GM23248 (cell line): ENCODE measurements at places on chromosomes 5 and 9. TPM values are rescaled to one million over a fixed set of nuclear protein-coding genes. Genes with fewer than 3 reads are reported as not detected.

SARDH gene
- 0.89 and 2.4 TPM in 2 replicates for total RNA-seq

GRCh38 chr5:44691802-44692201 lies 116.9 kb upstream of the MRPS30 start:
- no peaks in the 10 kb centered on the region for H3K4me1 ChIP-seq
- DNase-seq, result no peak
- H3K4me3 ChIP-seq, result no peak overlapping the region

DNA sequence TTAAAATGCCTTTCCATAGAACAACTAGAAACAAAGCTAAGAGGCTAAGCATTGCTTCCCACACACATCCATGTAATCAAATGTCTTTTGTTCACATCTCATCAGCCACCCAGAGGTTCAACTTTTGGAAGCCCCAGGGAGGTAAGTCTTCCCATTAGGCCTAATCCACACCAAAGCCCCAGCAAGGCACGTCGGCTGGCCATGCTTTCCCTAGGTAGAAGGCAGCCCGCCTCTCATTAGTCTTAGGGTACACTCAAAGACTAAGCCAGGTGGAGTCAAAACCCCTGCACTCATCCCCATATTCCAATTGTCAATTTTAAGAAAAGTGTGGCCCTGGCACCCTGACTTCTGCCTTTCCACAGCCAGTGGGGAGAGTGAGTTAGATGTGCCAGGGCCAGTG lies 87.9 kb downstream of the ATPSCKMT start:
- H3K27ac ChIP-seq, result no peak overlapping the region
- DNase-seq, result no peak
- peaks cover 9% of the 10 kb centered on the region; the same call in 1 of the 2 replicates for H3K27me3 ChIP-seq
- H3K4me3 ChIP-seq, result no peak overlapping the region

DNA sequence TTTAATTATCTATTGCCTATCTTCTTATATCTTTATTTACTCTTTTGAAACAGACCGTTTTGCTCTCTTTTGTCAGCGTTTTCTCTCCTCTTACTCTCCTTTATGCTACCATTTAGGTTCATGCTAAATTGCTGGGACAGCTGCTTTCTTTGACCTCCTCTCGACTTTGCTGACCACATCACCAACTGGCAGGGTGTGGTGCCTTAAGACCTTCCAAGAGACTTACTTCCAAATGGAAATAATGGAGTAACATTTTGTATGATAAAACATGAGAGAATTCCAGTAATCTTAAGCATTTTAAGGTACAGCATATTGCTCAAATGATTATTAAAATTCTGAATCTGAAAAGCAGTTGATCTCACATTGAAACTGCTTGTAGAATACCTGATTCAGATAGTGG lies 71.5 kb upstream of the MEF2C start:
- no peak overlapping the region for H3K4me3 ChIP-seq
- H3K4me1 ChIP-seq, result peaks cover 10% of the 10 kb centered on the region; the same call in 1 of the 2 replicates
- no peak overlapping the region for H3K27ac ChIP-seq
- no peaks in the 10 kb centered on the region for H3K36me3 ChIP-seq
- peak; percentile 26 for DNase-seq
- no peaks in the 10 kb centered on the region for H3K27me3 ChIP-seq

GRCh38 chr9:136567651-136568287 lies 21.9 kb upstream of the NOTCH1 start:
- H3K27me3 ChIP-seq, result no peaks in the 10 kb centered on the region
- H3K36me3 ChIP-seq, result no peaks in the 10 kb centered on the region
- DNase-seq, result peak; percentile 88

GRCh38 chr5:166602271-166602670 lies 1689.2 kb upstream of the WWC1 start:
- no peaks in the 10 kb centered on the region for H3K4me1 ChIP-seq
- DNase-seq, result no peak
- no peaks in the 10 kb centered on the region for H3K36me3 ChIP-seq
- no peak overlapping the region for H3K27ac ChIP-seq
- no peak overlapping the region for H3K4me3 ChIP-seq

NME5 gene
- total RNA-seq, result not detected in 2 replicates

- peak overlapping the region; percentile 91 for H3K4me3 ChIP-seq
- no peaks in the 10 kb centered on the region for H3K27me3 ChIP-seq
- H3K27ac ChIP-seq, result peak overlapping the region; percentile 96
- peaks cover 31% of the 10 kb centered on the region for H3K4me1 ChIP-seq
- DNase-seq, result no peak
- no peaks in the 10 kb centered on the region for H3K36me3 ChIP-seq
These were observed 14.0 kb upstream of the GLRX start for GRCh38 chr5:95836544-95836943.

KIAA1958 gene
- total RNA-seq, result 4.7 and 7.7 TPM in 2 replicates

DNA sequence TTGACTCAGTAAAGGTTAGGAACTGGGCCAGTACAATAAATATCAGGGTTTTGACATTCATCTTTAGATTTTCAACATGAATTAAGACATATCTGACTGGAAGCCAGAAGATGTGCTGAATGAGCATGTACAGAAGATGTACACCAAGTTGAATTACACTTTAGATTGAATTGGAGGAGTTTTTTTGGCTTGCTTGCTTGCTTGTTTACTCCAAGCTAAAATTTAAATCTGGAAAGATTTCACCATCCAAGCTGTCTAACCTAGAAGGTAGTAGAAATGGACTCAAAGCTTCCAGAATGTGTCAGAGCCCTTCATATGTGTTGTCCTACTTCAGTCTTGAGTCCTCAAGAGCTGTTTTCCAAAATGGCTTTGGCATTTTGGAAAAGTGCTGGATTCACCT lies 49.0 kb upstream of the FCHO2 start:
- no peaks in the 10 kb centered on the region for H3K27me3 ChIP-seq
- H3K4me1 ChIP-seq, result no peaks in the 10 kb centered on the region
- no peak overlapping the region for H3K27ac ChIP-seq
- no peak for DNase-seq

CNTRL gene
- total RNA-seq, result 6.3 and 7.3 TPM in 2 replicates

DNA sequence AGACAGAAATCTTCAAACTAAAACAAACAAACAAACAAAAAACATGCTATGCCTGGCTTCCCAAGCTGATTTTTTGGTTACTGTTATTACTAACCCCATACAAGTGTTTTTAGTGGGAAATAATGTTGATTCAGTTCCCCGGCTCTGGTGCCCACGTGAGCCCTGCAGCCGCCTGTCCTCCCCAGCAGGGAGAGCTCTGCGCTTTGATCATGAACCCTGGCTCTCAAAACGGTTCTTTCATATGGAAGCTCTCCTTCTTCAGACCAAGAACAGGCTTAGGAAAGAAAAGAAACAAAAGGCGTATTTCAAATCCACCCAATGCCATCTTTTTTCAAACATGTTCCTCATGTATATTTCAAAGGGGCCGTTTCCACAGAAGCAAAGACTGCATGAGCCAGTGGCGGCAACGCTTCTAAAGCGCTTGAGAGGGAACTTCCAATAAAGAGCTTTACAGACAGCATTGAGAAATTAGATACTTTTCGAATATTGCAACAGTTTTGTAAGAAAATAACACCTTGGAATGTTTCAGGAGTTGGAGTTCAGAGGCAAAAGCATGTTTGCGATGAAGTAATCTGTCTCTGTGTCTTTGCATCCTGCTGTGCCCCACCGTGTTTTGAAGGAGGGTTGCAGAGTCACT lies 74.8 kb downstream of the ICE1 start:
- peaks cover 5% of the 10 kb centered on the region; the same call in 1 of the 2 replicates for H3K4me1 ChIP-seq
- no peak overlapping the region for H3K4me3 ChIP-seq
- peaks cover 13% of the 10 kb centered on the region; the same call in 1 of the 2 replicates for H3K27me3 ChIP-seq
- no peaks in the 10 kb centered on the region for H3K36me3 ChIP-seq
- H3K27ac ChIP-seq, result no peak overlapping the region
- peak; percentile 83 for DNase-seq

- no peaks in the 10 kb centered on the region for H3K27me3 ChIP-seq
- DNase-seq, result no peak
- no peaks in the 10 kb centered on the region for H3K4me1 ChIP-seq
- H3K36me3 ChIP-seq, result no peaks in the 10 kb centered on the region
These were observed 88.1 kb downstream of the KIF4B start for GRCh38 chr5:155101697-155102096.

KCTD16 gene
- total RNA-seq, result 0.65 and 1.0 TPM in 2 replicates

TRIM52 gene
- total RNA-seq, result 6.6 and 7.8 TPM in 2 replicates

CDX1 gene
- not detected in 2 replicates for total RNA-seq

GRCh38 chr9:2012347-2012746 lies 2.8 kb upstream of the SMARCA2 start:
- H3K4me3 ChIP-seq, result no peak overlapping the region
- H3K4me1 ChIP-seq, result peaks cover 11% of the 10 kb centered on the region
- no peak overlapping the region for H3K27ac ChIP-seq
- no peaks in the 10 kb centered on the region for H3K36me3 ChIP-seq

RELL2 gene
- 2.8 and 3.8 TPM in 2 replicates for total RNA-seq

DNA sequence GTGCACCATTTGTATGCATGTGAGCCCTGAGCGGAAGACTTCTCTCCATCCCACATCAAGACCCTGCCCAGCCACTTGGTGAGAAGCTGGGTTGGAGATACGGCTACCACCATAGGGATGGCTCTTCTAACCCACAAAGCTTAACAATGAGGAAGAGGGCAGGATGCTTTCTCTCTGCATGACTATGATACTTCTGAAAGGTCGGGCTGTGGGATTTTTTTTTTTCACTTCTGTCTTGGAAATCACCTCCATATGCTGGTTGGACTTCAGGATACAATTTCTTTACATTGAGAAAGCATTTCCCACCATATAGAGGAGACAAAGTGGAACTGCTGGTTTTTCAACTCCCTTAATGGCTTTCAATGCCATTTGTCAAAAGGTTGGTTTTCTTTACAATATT lies 30.5 kb downstream of the ZNF366 start:
- no peak for DNase-seq
- peaks cover 24% of the 10 kb centered on the region for H3K4me1 ChIP-seq
- H3K36me3 ChIP-seq, result no peaks in the 10 kb centered on the region
- no peak overlapping the region for H3K27ac ChIP-seq
- H3K27me3 ChIP-seq, result no peaks in the 10 kb centered on the region

DNA sequence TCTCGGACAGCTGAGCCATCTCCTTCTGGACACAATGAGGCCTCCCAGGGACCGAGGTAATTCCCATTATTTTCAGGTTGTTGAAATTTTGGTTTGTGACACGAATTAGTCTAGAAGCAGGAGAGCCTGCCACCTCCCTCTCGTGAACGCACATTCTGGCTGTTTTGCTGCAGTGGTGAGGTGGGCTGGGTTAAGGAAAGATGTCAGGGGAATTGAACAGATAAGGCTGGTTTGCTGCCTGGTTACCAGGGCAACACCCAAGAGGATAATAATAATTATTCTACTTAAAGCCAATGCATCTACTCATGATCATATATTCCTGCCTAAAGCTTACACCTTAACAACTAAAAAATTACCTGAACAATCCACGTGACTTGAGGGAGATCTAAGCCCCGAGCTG lies 38.1 kb downstream of the DDX31 start:
- peaks cover 29% of the 10 kb centered on the region; the same call in 1 of the 2 replicates for H3K36me3 ChIP-seq
- H3K4me3 ChIP-seq, result no peak overlapping the region
- DNase-seq, result no peak
- no peak overlapping the region for H3K27ac ChIP-seq
- H3K4me1 ChIP-seq, result no peaks in the 10 kb centered on the region

DNA sequence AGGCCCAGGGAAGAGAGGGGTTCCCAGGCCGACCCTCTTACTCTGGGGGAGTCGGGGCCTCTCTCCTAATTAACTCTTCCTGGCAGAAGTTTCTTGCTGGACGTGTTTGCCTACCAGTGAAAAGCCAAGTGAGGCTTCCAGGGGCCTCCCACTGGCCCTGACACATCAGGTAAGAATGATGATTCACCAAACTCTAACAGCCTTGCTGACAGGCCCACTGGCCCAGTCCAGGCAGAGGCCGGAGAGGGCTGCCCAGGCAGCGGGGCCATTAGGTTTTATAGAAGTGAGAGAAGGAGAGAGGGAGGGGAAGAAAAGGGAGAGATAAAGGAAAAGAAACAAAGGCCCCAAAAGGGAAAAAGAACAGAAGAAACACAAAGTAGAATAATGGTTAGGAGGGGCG lies 50.8 kb upstream of the FOXE1 start:
- H3K27ac ChIP-seq, result no peak overlapping the region
- H3K4me3 ChIP-seq, result no peak overlapping the region
- peaks cover 21% of the 10 kb centered on the region; the same call in 1 of the 2 replicates for H3K27me3 ChIP-seq
- peak; percentile 89 for DNase-seq
- no peaks in the 10 kb centered on the region for H3K36me3 ChIP-seq

DNA sequence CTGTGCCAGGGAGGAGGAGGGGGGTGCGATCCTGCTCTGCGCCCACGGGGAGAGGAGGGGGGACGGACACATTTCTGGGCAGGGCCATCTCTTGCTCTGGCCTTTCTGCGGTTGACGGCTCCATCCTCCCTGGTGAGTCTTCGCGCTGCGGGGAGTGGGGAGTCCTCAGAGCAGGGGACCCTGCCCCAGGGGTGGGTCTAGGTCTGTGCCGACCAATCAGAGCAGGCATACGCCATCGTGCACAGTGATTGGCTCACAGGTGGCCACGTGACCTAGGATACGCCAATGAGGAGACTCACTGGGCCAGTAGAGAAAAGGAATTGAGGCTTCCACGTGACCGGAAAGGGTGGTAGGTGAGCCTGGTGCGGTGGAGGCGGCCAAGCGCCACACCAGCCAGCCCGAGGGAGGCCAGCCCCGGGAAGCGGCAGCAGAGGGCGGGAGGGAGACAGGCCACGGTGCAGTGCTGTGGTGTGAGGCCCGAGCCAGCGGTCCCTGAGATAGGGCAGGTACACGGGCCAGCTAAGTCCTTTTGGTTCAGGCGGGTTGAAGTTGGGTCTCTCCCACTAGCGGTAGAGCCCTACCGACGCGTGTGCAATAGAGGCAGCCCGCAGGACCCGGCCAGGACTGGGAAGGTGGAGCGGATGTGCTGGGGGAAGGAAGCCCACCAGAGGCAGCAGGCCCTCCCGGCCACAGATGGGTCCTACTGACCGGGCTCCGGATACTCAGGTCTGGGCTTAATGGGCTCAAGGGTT lies 65.2 kb upstream of the RNF130 start:
- no peak for DNase-seq
- no peak overlapping the region for H3K4me3 ChIP-seq

PRRC2B gene
- total RNA-seq, result 53.7 and 68.3 TPM in 2 replicates

DNA sequence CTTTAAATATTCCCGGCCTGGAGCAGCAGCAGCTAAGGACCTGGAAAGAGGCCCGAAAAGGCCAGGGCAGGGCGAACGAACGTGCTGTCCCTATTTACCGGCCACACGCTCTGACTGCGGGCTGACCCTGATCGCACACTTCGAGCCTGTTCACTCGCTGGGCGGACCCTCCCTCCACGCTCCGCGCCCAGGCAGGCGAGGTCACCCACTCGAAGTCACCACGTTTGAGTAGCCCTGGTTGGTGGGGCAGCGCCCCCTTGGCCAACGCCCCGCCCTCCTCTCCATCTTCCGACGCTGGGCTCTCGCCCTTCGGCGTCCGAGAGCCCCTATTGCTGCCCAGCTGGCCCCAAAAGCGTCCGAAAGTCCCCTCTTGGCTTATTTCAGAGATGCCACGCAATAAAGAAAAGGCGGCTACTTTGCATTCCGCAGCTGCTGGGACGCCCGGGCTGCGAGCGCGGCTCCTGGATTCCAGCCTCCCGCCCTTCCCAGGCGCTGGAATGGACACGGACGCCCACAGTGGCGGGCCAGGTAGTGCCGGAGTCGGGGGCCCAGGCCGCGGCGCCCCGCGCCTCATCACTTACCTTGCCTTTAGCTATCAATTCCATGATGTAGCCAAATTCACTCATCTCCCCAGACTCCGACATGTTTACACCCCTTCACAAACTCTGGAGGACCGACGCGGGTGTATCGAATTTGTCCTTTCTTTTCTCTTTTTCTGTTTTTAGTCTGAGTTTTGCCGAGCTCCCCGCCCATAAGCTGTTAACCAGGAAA lies 9.9 kb upstream of the TRIM36 start:
- H3K27me3 ChIP-seq, result peaks cover 90% of the 10 kb centered on the region
- no peaks in the 10 kb centered on the region for H3K4me1 ChIP-seq
- DNase-seq, result peak; percentile 44
- H3K36me3 ChIP-seq, result no peaks in the 10 kb centered on the region
